Stomach (tissue), 19 donors: ENCODE measurements at places on chromosomes 12 and 14. TPM values are rescaled to one million over a fixed set of nuclear protein-coding genes. Genes with fewer than 3 reads are reported as not detected.

DNA sequence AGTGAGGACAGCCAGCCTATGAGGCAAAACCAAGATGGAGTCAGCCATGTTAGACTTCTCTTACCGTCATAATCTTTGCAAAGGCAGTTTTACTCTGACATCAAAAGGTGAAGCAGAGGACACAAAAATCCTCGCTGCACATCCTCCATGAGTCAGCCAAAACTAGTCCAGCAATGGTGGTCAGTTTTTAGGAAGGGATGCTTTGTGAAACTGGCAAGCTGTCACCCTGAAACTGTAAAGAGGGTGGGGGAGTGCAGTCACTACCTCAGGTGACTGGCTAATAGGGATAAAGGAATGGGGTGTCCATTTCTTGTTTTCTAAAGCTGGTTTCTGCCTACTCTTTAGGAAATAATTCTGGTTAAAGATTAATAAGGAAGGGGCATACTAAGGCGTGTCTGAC lies 5.4 kb upstream of the CIPC start:
- H3K4me3 ChIP-seq, result no peak overlapping the region
- peaks cover 26% of the 10 kb centered on the region for H3K4me1 ChIP-seq
- H3K27ac ChIP-seq, result no peak overlapping the region
- no peaks in the 10 kb centered on the region for H3K27me3 ChIP-seq

DNA sequence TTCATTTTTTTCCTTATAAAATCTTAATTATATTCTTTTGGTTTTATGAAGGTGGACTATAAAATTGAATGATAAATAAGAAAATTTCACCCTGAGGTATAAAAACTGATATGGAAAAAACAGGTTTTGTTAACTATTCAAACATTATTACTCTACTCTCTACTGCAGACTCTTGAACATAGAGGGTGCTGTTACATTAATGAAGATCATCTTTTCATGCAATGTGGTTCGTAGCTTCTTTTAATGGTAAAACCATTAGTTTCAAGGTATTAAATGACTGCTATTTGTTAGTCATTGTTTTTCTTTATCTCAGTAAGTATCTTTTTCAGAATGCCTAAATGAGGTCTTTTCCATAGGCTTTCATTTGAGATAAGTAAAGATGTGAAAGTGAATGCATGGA lies 510.4 kb downstream of the SLC16A7 start:
- H3K27ac ChIP-seq, result no peak overlapping the region
- no peak overlapping the region for H3K4me3 ChIP-seq
- no peak for DNase-seq
- H3K4me1 ChIP-seq, result no peaks in the 10 kb centered on the region

- no peaks in the 10 kb centered on the region for H3K36me3 ChIP-seq
- H3K27ac ChIP-seq, result no peak overlapping the region
- no peak overlapping the region for H3K4me3 ChIP-seq
- DNase-seq, result no peak
Observed at GRCh38 chr12:111138016-111138415, 217.6 kb upstream of the MYL2 start.

DNA sequence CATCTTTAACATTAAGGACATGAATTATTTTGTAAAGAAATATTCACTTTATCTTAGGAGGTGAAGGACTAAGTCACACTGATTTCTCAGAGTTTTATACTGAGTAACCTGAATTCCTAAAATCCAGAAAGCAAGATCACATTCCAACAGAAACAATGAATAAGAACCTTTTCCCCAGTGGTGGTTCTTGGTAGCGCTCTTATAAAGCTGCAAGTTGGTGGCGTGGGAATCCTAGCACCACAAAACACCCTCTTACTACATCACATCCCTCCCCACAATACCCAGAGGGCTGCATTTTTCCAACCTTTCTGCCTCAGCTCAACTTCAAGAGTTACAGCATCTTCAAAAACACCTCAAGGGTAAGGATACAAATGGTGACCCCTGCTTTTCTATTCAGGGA lies 44.0 kb upstream of the SMUG1 start:
- H3K4me1 ChIP-seq, result peaks cover 20% of the 10 kb centered on the region
- H3K27ac ChIP-seq, result no peak overlapping the region
- DNase-seq, result no peak
- H3K4me3 ChIP-seq, result no peak overlapping the region

Gene PPP1R1A
- not detected for total RNA-seq

Gene OTX2
- not detected for total RNA-seq

Gene STAC3
- not detected for total RNA-seq
